ENCODE measurements at places on chromosomes 13 and 19. TPM values are rescaled to one million over a fixed set of nuclear protein-coding genes. Genes with fewer than 3 reads are reported as not detected.
A peak's percentile ranks its signal among the peaks of the same experiment; 100 is the strongest.

Gene RFPL4AL1
- not detected for polyA plus RNA-seq

Gene HNRNPL
- polyA plus RNA-seq: 370 TPM

- DNase-seq: peak; percentile 33
These were observed at the start of gene CPAMD8 for GRCh38 chr19:17026706-17027534. Gene CPAMD8, minus strand, starts transcription at chr19:17026810. Its CDS starts 168 bp downstream, at chr19:17026642.

DNA sequence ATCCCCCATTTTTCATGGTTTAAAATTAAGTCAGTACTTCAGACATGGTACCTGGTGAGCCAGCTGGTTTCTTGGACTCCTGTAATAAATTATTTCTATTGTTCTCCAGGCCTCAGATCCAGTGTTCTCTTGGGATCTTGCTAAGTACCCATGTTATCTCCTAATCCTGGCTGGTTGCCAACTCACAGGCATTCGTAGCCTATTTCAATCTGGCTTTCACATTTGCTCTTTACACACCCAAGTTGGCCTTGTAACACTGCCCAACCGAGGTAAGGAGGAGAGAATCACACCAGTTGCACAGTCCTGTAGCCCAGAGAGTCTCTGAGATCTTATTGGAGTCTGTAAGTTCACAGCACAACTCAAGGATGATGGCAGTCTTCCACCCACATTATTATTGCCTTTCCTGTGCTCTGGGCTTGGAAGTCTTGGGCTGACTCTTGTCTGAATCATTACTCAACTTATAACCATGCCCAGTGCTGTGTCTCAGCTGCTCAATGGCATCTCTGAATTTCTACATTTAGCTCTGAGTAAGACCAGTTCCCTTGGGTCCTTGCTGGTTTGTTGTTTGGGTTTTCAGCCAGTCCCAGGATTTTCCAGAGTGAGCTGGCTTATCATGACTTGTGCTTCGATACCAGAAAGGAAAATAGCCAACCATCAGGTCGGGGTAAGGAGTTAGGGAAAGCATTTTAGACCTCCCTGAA is 76.6 kb upstream of the KLF12 start:
- no peak for DNase-seq

DNA sequence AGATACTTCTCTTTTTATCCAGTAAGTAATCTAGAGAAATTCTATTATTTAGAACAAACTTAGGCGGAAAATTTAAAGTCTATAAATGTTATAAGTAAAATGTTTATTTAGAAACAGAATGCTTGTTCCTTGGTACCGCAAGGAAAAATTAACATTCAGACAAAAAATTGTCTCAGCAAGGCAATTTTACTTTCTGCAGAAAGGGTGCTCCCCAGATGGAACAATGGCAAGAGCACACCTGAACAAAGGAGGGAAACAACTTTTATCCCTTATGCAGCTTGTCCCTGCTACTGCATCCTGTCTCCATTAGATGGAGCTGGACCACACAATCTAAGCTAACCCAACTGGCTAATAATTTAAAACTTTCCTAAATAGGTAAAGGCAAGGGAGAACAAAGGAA is 6.5 kb upstream of the ZNF708 start:
- no peak for DNase-seq

GRCh38 chr19:33406521-33407139 is 33.1 kb downstream of the CEBPG start:
- peak; percentile 68 for DNase-seq

DNA sequence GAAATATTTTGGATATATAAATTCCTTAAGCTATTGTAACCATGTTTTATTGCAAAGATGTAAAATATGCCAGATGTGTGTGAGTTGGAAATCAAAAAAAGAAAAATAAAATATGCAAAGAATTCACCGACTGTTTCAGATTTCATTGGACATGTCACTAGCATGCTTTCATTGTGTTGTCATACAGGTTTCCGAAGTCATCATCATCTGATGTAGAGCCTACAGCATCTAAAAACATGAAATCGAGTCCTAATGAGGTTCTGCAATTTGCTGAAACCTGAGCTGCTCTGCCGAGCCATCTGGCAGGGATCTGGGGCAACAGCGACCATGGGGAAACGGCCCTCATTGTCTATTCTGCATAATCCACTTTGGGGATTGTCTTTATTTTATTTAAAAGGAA is 196.1 kb upstream of the MAB21L1 start:
- DNase-seq: no peak
